Stimulated activated CD8-positive, alpha-beta memory T cell treated with anti-CD3 and anti-CD28 coated beads, Interleukin-7, amount 100 ng/mL, for 24 hours (primary cell): ENCODE measurements at places on chromosomes 7 and 10.

DNA sequence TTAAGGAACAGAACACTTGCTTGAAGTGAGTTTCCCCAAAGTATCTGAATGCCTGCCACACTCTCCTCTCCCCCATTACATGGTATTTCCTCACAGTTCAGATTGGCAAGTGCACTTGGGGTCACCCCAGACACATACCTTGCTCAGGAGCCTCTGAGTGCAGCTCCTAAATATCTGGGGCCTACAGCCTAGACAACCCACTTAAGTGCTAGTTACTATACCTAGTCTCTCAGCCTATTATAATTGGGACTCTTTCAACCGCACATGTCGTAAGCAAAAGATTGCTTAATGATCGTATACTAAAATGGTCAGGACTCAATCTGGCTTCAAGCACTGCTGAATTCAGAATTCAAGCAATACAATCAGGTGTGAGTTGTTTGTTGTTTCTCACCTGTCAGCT lies 19.9 kb downstream of the TMEM176B start:
- DNase-seq = no peak

DNA sequence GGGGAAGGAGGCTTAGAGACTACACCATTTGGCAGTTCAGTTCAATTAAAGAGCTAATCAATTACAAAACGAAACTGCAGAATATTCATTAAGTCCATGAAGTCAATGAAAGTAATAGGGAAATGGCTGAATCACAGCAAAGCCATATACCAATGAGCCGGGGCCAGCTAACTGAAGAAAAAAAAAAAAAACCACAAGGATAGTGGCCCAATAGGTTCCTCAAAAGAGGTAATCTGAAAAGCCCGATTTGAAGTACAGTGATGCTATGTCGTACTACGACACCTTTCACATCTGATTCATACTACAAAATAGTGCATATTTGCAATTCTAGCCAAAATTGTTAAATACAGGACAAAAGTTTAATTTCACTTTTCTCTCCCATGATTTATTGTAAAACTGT lies 2.5 kb downstream of the ARHGAP12 start:
- no peak for DNase-seq

DNA sequence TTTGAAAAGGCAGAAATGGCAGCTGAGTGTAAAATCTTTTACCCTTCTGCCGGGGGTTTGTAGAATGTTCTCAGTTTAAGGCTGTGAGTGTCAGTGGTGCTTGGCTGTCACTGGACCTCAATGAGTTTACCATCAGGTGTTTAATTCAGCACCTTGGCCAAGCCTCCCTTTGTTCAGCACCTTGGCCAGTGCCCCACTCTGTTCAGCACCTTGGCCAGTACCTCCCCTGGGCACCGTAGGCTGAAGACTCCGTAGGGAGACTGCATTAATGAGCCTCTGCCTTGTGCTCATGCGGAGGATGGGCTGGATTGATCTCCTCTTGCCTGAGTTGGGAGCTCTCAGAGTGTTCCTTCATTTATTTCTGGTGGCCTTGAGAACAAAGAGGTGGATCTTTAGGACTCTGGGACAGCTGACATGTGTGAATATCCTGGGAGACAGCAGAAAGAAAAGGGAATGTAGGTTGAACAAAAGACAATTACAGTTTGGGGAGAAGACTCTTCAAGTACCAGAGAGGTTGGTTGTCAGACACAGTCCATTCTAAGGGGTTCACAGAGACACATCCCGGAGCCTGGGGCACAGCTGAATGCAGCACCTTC lies 1.6 kb downstream of the FAM24A start:
- peak; percentile 2 for DNase-seq

GRCh38 chr7:124035706-124036105 lies 2.8 kb upstream of the TMEM229A start:
- no peak for DNase-seq
